ENCODE measurements at places on chromosomes 2 and 18.

DNA sequence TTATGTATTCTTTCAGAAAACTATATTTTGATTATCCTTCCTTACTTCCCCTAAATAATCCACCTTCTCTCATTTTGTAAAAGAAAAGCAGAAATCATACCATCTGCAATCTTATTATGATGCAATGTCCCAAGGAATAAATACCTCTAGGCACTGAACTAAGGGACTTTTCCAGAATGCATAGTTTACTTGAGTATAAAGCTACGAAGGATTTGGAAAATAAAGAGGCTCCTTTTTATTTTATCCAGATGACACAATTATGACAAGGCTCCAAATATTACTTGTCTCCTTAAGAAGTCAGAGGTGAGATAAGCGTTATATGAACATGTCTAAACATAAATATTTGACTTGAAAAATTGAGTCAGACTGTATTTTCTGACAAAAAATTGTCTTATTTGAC is 72.1 kb downstream of the COL3A1 start:
- DNase-seq: no peak

DNA sequence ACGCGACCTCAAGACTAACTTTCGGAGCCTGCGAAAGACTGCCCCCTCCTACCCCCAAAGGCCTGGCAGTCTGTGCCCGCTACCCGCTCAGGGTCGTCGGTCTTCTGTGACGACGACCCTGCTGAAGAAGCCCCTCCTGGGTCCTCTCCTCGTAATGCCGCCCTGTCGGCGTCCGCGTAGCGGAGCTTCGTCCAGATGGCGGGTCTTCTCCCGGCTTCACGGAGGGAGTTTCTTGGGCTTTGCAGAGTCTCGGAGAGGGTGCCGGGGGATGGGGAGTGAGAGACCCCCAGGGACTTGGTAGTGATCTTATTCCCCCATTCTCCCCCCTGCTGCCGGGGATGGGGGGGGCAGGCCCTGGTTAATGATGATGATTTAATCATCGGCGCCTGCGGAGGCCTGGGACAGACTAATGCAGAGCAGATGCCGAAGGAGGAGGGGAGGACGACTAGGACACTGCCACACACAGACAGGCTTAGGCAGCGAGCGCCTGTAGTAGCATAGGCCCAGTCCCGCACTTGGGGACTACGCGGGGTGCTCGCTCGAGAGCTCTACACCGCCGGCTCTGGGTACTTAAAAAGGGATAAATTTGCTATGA is 528 bp upstream of the PCGF1 start:
- peak; percentile 48 for DNase-seq

DNA sequence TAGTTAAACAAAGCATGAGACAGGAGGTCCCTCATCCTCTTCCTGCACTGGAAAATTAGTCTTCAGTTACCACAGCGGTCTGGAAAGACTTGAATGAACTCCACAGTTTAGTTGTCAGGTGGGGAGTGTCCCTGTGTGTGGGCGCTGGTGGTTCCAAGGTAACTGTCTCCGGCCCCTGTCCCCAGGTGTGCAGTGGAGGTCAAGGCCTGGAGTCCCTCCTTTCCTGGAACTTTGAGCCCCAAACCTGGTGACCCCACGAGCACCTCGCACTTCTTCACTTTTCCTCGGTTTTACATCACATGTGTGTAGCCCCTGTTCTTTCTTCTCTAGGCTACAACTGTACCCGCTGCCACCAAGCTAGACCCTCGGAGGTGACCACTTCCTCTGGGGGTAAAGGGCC is 28.0 kb upstream of the INHBB start:
- no peak for DNase-seq

DNA sequence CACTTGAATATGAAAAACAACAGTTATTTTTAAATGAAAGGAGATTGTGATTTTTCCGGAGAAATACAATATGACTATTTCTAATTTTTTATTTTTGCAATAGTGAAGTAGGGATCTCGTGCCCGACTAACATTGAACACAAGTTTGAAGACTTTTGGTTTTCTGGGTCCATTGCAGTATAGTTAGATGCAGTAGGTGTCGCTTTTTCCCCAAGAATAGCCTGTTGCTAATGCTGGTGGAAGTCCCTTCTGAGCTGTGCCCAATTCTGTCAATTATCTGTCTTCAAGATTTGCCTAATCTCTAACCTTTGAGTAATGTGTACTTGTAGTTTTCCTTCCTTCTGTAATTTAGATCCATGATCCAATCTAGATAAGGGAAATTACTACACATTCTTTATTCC is 36.5 kb downstream of the SEMA4F start:
- DNase-seq: peak; percentile 52
